ENCODE measurements at places on chromosomes 11 and 22.

- DNase-seq = no peak
Measured at GRCh38 chr11:130001461-130002351, 929 bp downstream of the PRDM10 start.

- no peak for DNase-seq
Measured at GRCh38 chr11:26741036-26741435, 19.2 kb upstream of the SLC5A12 start.

DNA sequence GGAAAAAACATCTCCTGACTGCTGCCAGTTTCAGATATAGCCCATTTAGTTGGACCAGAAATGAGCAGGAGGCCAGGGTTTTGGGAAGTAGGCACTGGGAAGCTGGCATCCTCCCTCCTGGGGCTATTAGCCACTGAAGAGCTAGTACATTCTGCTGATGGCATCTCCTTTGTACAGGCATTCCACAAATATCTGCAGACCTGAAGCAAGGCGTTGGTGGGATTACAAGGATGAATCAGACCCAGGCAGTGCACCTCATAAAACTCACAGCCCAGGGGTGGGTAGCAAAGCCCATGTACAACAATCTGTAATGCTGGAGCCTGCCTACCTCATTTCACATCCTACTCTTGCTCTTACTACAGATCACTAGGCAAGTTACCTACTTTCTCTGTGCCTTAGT, 27.5 kb upstream of the POU2AF1 start:
- DNase-seq = no peak

DNA sequence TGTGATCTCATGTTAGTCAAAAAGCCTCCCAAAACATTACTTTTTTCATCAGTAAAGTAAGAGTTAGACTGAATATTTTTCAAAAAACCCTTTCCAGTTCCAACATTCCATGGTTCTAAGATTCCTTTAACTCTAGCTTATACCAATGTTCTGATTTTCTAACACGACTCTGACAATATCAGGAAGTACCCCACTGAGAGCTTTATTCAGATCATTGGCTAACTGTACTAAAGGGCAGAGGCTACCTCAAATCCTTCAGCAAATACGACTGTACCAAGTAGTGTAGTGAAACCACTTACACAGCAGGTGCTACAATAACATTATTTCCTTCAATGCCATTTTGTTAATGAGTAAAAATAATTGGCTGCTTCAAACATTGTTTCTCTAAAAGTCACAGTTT, 213.4 kb upstream of the PITPNB start:
- no peak for DNase-seq

DNA sequence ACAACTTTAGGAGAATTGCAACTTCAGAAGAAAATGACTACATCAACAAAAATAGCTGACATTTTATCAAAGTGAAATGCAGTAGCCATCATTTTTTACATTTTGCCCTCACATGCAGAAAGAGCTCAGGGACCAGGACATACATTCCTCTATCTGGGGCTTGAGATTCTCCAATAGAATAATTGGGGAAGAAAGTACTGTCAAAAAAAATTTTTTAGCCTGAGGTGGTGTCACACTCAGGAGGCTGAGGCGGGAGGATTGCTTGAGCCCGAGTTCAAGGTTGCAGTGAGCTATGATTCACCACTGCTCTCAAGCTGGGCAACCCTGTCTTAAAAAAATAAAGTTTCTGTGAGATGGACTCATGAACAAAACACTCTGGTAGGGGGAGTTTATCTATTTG, 32.2 kb upstream of the DEPDC7 start:
- no peak for DNase-seq

- DNase-seq = no peak
Measured at GRCh38 chr11:64372802-64373597, 14.0 kb downstream of the RPS6KA4 start.

DNA sequence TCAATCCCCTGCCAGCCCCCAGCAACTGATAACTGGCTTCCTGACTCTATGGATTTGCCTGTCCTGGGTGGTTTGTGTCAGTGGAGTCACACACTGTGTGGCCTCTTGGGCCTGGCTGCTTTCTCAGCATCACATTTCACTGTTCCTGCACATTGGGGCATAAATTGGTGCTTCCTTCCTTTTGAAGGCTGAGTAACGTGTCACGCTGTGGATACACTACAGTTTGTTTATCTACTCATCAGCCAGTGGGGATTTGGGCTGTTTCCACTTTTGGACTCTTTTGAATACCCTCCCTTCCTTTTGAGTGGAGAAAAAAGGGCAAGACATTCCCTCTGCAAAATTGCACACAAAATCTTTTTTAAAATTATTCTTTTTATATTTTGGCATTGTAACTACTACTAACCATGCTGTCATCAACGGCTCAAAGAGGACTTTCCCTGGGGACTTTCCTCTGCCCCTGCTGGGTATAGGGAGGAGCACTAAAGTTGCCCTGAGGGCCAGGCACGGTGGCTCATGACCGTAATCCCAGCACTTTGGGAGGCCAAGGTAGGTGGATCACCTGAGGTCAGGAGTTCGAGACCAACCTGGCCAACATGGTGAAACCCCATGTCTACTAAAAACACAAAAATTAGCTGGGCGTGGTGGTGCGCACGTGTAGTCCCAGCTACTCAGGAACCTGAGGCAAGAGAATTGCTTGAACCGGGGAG, 7.8 kb upstream of the CELSR1 start:
- DNase-seq = no peak

- no peak for DNase-seq
Measured at GRCh38 chr22:28332410-28332809, 347.2 kb downstream of the TTC28 start.

GRCh38 chr11:77387701-77388100, 86.2 kb downstream of the PAK1 start:
- DNase-seq = no peak

- DNase-seq = no peak
Measured at GRCh38 chr11:65501186-65501471, 2.3 kb downstream of the MALAT1 start.

DNA sequence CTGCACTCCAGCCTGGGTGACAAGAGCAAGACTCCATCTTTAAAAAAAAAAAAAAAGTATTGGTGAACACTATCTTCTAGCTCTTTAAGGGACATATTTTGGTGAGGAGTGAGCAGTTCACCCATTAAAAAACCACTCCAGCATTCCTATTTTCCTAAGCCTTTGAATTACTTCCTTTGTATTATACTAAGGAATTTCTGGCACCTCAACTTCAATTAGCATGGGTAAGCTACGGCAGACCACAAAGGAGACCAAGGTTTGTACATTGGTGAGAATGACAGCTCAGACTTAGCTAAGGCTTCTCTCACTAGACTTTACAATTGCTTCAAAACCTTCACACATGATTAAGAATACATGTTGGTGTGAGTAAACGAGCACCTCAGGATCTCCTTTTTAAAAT, 57.0 kb upstream of the BIRC3 start:
- DNase-seq = no peak

- no peak for DNase-seq
Measured at GRCh38 chr11:10604340-10604748, 35.9 kb upstream of the LYVE1 start.
